ENCODE measurements at places on chromosomes 11 and 22.

- DNase-seq, result no peak
These were observed 50.8 kb downstream of the BUD13 start for GRCh38 chr11:116721988-116722387.

DNA sequence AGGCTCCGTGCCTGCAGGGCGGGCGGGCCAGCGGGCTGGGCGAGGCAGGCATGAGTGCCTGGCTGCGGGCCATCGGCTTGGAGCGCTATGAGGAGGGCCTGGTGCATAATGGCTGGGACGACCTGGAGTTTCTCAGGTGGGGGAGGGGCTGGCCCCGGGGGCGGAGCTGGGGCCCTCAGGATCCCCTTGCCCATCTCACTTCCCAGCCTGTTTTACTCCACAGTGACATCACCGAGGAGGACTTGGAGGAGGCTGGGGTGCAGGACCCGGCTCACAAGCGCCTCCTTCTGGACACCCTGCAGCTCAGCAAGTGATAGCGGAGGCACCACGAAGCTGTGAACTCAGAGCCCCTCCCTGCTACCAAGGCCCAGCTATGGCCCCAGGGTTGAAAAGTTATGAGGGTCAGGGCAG lies 5.9 kb downstream of the PHOX2A start:
- DNase-seq, result no peak

GRCh38 chr22:39721206-39722031 lies 150.9 kb downstream of the CACNA1I start:
- DNase-seq, result no peak

- no peak for DNase-seq
These were observed 106.8 kb downstream of the CCDC83 start for GRCh38 chr11:85961930-85962363.

DNA sequence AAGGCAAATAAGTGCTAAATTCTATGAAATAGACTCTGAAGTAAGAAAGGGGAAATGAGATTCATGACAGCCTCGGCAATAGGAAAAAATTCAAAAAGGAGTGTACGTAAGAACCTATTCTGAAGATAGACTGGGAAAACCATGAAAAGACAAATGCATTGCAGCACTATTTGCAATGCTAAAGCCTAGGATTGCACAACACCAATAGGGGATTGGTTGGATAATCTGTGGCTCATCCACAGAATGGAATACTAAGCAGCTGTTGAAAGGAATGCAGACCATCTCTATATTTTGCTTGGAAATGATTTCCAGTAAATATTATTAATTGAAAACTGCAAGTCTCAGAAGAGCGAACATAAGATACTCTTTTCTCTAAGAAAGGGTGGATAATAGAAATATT lies 91.7 kb upstream of the CLMP start:
- DNase-seq, result no peak

- DNase-seq, result no peak
These were observed 505.6 kb downstream of the BUD13 start for GRCh38 chr11:116267146-116267545.

GRCh38 chr11:42058794-42059193 lies 599.3 kb upstream of the LRRC4C start:
- DNase-seq, result no peak

GRCh38 chr11:120186774-120187591 lies 23.8 kb upstream of the OAF start:
- peak; percentile 4 for DNase-seq

DNA sequence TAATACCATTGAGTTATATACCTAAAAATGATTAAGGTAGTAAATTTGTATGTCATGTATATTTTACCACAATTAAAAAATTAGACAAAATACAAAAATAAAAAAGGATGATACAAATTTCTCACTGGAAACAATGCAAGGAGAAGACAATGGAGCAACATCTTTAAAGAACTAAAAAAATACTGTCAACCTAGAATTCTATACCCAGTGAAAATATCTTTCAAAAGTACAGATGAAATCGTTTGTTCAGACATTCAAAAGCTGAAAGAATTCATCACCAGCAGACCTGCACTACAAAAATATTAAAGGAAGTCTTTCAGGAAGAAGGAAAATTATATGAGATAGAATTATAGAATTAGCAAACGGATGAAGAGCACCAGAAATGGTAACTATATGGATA lies 9.8 kb upstream of the ASCL2 start:
- DNase-seq, result no peak

GRCh38 chr11:77467993-77468392 lies 5.9 kb downstream of the PAK1 start:
- no peak for DNase-seq

DNA sequence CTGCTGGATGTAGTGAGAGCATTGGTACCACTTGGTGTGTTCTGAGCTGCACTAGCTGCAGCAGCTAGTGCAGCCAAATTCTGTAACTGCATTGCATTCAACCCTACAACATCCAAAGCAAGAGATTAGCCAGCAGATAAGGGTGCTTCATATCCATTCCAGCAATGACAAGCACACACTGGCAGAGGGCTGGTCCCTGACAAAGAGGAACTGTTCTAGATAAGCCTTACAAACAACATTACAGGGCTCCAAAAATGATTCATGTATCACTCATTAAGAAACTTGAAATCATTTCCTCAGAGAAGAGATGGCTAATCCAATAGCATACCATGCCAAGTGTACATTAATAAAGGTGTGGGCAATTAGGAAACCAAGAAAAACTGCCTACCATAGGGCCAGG lies 28.4 kb upstream of the RAPSN start:
- no peak for DNase-seq

GRCh38 chr11:35100013-35100383 lies 39.0 kb upstream of the CD44 start:
- DNase-seq, result no peak

DNA sequence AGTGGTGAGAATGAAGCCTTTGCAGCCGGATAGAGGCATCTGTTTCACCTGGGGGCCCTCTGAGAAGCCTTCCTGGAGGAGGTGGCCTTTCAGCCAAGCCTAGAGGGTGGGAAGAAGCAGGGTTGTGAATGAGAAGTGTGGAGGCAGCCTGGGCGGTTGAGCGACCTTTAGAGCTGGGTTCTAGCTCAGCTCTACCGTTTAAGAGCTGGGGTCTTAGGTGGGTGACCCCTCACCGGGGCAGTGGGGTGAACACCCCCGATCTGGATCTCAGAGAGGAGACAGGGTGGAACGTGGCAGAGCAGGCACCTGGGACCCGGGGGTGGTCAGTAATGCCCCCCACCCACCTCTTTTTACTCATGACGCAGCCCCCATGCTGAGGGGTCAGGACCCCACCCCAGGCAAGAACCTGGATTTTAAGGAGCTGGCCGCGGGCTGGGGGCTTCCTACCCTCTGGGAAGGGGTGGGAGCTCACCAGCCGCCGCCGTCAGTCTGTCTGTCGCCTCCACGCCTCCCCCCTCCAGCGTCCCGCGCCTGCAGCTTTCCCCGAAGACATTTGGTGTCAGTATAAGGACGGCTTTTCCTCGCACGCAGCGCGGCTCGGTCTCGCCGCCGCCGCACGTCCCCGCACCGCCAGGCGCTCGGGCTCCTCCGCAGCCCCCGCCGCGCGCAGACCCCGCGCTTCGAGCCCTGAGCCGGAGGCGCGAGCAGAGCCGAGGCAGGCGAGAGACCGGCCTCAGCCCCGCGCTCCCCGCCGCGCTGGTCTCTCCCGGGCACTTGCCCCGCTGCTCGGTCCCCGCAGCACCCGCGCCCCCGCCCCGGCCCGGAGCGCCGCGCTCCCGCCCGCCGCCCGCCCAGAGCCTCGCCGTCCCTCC lies 13.3 kb upstream of the CACNA1I start:
- no peak for DNase-seq

GRCh38 chr11:128629516-128630106 lies 42.3 kb upstream of the ETS1 start:
- DNase-seq, result no peak

DNA sequence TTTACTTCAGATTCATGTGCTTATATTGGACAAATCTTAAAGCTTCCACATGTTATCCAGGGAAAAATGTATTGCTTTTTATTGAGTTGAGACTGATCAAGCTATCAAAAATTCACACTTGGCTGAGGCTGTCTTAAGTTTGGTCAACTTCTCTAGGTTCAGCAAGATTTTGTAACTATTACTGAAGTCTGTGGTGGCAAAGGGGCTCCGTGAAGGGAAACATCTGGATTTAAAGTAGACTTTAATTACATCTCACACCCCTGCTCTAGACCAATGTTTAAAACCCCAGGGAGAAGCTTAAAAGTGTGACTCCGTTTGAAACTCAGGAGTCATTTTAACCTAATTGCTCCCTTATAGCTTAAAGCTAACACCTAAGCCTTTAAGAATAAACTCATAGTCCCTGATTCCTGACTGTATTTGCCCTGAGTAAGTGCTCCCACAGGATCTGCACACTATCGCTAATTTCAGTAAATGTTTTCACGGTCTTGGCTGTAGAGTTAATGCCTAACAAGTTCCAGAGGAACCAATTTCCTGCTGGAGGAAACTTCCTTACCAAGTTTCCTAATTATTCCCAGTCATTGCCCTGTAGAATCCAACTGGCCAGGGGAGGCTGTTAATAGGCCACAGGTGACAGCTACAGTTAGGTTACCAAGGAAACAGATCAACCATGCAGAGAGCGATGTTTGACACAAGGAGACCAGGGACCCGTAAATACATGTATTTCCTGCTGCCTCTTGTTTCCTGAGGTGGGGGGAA lies 40.5 kb downstream of the OR10A6 start:
- DNase-seq, result no peak

DNA sequence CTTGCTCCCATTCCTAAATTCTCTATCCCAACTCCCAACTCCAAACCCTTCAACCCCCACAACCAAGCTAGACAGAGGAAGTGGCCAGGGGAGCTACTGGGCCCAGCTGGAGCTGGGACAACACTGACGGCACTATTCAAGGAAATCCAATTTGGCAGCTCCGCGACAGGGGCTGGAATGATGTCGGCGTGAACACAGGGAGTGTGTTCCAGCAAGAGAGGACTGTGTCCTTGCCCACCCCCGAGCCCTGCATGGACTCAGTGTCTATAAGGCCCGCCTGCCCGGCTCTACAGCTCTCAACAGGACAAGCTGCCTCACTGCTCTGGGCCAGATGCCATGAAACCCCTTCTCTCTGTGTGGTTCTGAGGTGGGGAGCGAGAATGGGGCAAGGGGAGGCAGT lies 11.3 kb downstream of the PCSK7 start:
- no peak for DNase-seq

DNA sequence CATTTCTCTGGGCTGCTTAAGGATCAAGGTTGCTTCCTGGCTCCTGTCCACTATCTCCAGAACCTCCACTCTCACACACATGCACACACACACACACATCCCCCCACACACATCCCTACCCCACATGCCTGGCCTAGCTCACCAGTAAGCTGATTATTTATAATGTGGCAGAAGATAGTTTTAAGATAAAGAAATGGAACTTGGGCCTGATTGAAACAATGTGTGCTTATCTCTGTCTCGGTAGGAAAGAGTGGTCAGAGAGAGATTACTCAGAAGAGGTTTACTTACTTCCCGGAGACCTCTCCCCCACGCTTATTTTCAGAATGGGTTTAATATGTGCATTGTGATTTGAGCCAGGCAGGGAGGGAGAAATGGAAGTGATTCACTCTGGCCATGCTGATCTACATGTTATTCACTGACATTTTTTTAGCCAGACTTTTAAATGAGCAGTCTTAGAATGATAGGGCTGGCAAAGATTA lies 422.4 kb downstream of the TENM4 start:
- no peak for DNase-seq

GRCh38 chr11:95485115-95485900 lies 254.3 kb upstream of the SESN3 start:
- no peak for DNase-seq

DNA sequence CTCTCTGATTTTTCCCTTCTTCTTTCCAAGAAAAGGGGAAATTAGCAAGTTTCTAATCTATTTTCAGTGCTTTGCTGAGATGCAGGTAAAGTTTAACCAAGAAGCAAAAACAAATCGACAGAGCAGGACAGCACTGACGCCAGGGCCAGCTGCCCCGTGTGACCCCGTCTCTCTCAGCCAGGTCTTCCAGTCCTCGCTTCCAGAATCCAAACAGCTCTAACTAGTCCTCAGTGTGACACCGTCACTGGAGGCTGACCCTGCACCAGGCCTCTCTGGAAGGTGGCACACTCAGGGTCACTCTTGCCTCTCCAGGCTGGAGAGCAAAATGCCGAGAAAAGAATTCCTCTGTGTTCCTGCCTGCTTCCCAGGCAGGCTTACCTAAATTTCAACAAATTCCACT lies 44.8 kb downstream of the SHANK2 start:
- DNase-seq, result no peak

- no peak for DNase-seq
These were observed 25.1 kb upstream of the ALDH3B2 start for GRCh38 chr11:67699521-67699920.

- DNase-seq, result no peak
These were observed 18.6 kb upstream of the APLNR start for GRCh38 chr11:57255618-57256017.

GRCh38 chr22:18970176-18970947 lies 34.3 kb upstream of the PRODH start:
- no peak for DNase-seq

- no peak for DNase-seq
These were observed 3.5 kb downstream of the BAIAP2L2 start for GRCh38 chr22:38106814-38107578.

- DNase-seq, result no peak
These were observed 49.7 kb upstream of the A4GALT start for GRCh38 chr22:42770448-42770726.

DNA sequence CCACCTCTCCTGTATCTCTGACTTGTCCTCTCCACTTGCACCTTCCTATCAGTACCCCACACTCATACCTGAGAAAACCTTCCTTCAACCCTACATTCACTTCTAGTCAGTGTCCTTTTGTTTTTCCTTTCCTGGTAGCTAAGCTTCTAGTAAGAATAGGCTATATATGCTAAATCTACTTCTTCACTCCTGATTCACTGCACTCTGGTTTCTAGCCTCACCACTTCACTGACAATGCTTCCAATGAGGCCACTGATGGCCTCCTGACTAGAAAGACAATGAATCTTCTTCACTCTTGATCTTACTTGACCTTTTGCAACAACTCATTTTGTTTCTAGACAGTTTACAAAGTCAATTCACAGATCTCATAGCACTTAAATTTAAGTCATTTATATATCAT lies 52.0 kb downstream of the RELT start:
- no peak for DNase-seq

GRCh38 chr11:6334806-6335205 lies 14.5 kb upstream of the CAVIN3 start:
- no peak for DNase-seq

GRCh38 chr11:18329196-18329870 lies 7.0 kb downstream of the GTF2H1 start:
- DNase-seq, result no peak

DNA sequence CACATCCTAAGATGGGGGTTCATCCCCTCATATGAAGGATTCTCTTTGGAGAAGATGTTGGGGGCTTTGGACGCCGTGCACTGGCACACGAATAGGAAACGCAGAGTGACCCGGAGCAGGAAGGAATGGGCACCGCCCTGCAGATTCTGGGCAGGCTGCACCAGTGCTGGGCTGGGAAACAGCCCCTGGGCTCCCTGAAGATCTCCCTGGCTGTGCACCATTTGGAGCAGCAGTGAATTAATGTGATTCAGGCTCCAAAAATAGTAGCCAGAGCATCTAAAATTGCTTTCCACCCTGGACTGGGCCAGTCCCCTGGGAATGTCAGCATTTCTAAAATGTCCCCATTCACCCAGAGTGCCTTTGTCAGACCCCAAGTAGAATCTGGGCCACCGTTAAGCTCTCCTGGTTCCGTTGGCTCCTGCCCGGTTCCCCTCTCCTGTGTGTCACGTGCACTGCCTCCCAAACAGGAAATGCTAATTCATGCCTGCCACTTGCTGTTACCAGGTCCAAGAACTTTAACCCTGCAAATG lies 18.6 kb downstream of the IRAG1 start:
- DNase-seq, result no peak

- DNase-seq, result no peak
These were observed 40.3 kb upstream of the RASSF10 start for GRCh38 chr11:12968826-12969225.

- DNase-seq, result no peak
These were observed 47.7 kb upstream of the RTL6 start for GRCh38 chr22:44545773-44546172.
